ENCODE measurements at places on chromosomes 6 and 20.

DNA sequence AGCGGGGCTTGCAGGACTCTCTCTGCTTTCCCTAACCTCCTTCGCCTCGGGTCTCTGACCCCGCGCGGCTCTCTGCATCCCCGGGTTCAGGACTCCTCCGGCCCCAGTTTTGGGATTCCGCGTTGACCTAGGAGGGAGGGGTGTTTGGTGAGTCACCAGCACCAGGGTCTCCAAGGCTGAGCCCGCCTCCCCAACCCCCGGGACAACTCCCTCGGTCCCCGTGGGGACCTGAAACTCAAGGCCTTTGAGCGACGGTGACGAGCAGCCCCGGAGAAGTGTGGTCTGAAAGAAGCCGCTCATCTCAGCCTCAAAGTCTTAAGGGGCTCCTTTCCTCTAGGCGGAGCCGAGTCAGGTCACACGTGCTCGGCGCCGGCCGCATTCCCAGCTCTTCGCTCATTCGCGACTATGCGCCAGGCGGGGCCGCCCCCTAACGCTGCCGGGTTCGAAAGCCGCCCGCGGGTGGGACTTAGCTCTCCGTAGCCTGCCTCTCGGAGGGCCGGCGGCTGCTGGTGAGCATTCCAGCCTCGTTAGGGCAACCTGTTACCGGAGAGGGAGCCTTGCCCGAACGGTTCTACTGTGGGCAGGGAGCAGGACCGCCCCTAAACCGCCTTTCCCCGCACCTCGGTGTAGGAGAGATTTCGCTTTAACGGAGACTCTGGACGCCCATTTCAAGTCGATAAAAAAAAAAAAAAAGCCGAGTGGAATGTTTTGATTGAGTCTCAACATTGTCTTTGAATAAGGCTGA, 3.0 kb upstream of the PRDM13 start:
- peak; percentile 38 for DNase-seq

- no peak for DNase-seq
These were observed 10.8 kb upstream of the AGPAT4 start for GRCh38 chr6:161284653-161285052.

- no peak for DNase-seq
These were observed 1.3 kb upstream of the PGC start for GRCh38 chr6:41748542-41748941.

GRCh38 chr6:2599817-2600216, 150.9 kb downstream of the MYLK4 start:
- DNase-seq: no peak

DNA sequence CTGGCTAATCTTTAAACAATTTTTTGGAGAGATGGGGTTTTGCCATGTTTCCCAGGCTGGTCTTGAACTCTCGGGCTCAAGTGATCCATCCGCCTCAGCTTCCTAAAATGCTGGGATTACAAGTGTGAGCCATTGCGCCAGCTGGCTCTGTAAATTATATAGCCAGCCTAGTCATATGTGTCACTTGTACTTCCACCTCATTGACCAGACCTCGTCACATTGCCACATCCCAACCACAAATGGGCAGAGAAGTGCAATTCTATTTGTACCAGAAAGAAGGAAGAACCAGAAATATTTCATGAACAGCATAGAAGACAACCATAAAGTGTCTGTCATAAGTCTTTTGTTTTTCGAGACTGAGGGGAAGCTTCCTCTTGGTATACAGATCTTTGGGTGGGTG, 304.9 kb upstream of the RNF24 start:
- peak; percentile 89 for DNase-seq

DNA sequence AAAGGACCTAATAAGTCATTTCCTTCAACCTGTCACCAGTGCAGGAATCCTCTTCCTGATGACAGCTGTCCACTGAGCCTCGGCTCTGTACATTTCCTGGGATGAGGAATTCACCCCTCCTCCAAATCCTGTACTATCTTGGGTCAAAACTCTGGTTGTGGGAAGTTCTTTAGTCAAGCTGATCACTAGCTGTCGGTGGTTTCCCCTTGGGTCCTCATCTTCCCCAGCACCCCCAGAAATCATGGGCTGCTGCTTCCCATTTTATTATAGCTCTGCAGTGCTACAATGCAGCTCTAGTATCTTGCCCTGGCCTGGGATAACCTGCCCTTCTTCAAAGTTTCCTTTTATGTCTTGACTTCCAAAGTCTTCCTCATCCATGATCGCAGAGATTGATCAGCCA, 14.6 kb upstream of the ADA start:
- DNase-seq: peak; percentile 76

DNA sequence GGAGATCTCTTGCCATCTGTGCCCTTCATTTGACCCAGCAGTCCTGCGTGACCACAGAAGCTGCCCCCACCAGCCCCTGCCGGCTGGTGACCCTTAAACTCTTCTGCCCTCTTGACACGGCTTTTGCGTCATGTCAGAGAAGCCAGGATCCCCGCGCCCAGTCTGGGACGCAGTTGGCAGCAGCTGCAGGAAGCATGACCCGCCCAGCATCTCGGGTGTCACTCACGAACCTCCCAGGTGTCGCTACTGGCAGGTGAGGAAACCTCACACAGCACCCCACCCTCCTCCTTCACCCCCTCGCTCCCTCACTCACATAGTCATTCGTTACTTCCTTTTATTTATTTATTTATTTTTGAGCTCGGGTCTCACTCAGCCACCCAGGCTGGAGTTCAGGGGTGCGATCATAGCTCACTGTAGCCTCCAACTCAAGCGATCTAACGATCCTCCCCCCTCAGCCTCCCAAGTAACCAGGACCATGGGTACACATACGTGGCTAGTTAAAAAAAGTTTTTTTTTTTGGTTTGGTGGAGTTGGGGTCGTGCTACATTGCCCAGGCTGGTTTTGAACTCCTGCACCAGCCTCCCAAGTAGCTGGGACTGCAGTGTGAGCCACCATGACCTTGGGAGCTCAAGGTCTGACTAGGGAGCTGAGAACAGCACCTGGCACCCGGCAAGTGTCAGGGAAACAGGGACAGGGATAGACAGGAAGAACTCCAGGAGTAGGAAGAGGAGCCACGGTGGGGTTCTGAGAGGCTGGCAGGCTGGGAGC, 14.1 kb upstream of the SPDEF start:
- DNase-seq: no peak

- DNase-seq: no peak
These were observed 86.7 kb upstream of the EMILIN3 start for GRCh38 chr20:41453010-41453950.
